Bronchial epithelial cell (primary cell): ENCODE measurements at places on chromosomes 16 and 17.

DNA sequence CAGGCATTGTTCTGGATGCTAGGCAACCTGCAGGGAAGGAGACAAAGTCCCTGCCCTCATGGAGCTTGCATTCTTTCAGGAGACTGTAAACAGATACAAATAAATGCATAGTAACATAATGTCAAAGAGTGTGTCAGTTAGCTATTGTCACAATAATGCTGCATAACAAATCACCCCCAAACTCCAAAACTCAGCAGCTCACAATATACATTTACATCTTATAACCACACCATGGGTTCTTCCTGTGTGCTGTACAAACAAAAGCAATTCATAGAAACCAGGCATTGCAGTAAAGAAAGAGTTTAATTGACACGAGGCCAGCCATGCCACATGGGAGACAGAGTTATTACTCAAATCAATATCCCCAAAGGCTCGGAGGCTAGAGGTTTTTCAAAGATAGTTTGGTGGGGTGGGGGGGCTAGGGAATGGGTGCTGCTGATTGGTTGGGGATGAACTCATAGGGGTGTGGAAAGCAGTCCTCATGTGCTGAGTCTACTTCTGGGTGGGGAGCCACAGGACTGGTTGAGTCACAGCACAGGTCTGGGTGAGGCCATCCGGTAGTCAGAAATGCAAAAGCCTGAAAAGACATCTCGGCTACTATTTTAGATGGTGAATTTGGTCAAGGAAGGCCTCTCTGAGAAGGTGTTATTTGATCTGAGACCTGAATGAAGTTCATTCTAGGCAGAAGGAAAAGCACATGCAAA is 79.0 kb downstream of the GPRC5B start:
- DNase-seq = peak; percentile 65

DNA sequence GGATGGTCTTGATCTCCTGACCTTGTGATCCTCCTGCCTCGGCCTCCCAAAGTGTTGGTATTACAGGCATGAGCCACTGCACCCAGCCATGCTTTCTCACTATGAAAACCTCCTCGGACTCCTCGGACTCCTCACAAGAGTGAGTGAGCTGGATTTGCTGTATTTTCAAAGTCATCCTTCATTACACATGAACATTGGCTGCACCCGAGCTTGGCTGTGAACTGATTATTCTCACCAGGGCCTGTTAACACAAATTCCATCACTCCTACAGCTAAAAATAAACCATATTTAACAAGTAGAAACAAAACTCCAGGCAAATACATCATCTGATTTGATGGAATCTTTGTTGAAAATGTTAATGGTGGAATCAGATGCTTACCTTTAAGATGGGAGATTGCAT is 50.3 kb downstream of the PITPNC1 start:
- no peak for DNase-seq

DNA sequence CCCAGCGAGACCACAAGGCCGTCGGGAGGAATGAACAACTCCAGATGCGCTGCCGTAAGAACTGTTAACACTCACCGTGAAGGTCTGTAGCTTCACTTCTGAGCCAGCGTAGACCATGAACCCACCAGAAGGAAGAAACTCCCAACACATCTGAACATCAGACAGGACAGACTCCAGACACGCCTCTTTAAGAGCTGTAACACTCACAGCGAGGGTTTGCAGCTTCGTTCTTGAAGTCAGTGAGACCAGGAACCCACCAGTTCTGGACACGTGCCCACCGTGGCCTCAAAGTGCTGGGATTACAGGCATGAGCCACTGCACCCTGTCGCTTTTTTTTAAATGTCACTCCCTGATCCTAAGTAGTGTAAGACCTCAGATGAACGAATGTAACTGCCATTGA is 17.3 kb downstream of the KPNA2 start:
- DNase-seq = no peak

- no peak for DNase-seq
Measured at GRCh38 chr16:55330781-55331647, 7.0 kb downstream of the IRX6 start.
